A549 treated with dexamethasone at 1 μM for 4 hours (cell line): ENCODE measurements at places on chromosomes 3 and 15. TPM values are rescaled to one million over a fixed set of nuclear protein-coding genes. Genes with fewer than 3 reads are reported as not detected.

Gene TRIM69
- 4.6 to 6.7 TPM (median 4.9 TPM) in 5 replicates for total RNA-seq

Gene COL8A1
- total RNA-seq = not detected in 5 replicates

Gene CCDC54
- total RNA-seq = not detected in 5 replicates

Gene KCNAB1
- not detected in 5 replicates for total RNA-seq

Gene SMCO1
- not detected in 5 replicates for total RNA-seq
